ENCODE measurements at places on chromosomes 4 and X. TPM values are rescaled to one million over a fixed set of nuclear protein-coding genes. Genes with fewer than 3 reads are reported as not detected.

- DNase-seq, result no peak
These were observed 274.6 kb downstream of the NAF1 start for GRCh38 chr4:162891788-162892707.

DNA sequence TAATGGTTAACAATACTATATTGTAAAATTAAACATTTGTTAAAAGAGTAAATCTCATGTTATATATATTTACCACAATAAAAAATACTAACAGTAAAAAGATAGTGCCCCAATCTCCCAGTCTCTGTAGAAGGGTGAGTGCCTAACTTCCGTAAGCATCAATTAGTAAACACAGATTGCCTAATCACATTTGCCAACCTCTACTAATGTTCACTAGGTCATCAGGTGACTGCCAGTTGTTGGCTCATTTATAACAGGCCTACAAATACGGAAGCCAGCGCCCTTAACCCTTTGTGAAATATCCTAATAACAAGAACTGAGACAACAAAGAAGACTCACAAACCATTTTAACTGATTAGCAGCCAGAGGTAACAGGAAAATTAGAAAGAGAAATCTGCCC lies 345.1 kb downstream of the INPP4B start:
- DNase-seq, result no peak

GRCh38 chrX:50876551-50876950 lies 34.0 kb upstream of the BMP15 start:
- no peak for DNase-seq

GRCh38 chr4:184019076-184019475 lies 114.0 kb downstream of the STOX2 start:
- no peak for DNase-seq

- DNase-seq, result no peak
These were observed 2162.1 kb upstream of the TENM3 start for GRCh38 chr4:180081072-180081471.

- no peak for DNase-seq
These were observed 80.8 kb downstream of the FGF16 start for GRCh38 chrX:77528034-77528433.

- no peak for DNase-seq
These were observed 67.1 kb upstream of the HS3ST1 start for GRCh38 chr4:11495818-11496217.

GRCh38 chr4:78592088-78592783 lies 40.7 kb downstream of the ANXA3 start:
- DNase-seq, result no peak

DNA sequence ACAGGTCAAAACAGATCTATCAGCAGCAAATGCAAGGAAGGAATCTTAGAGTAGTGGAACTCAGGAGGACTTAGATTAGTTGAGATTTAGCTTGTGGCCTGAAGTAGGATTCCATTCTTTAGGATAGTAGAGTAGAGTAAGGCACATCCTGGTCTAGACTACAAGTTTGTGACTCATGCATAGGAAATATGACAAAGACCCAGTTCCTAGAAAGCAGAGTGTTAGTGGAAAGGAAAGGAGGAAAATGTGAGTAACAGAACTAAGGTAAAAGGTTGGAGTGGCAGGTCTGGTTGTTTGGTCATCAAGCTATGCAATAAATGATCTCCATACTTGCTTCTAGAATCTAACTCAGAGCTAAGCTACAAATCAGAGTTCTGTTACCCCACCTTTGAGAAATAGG lies 595.0 kb downstream of the ACTRT1 start:
- no peak for DNase-seq

DNA sequence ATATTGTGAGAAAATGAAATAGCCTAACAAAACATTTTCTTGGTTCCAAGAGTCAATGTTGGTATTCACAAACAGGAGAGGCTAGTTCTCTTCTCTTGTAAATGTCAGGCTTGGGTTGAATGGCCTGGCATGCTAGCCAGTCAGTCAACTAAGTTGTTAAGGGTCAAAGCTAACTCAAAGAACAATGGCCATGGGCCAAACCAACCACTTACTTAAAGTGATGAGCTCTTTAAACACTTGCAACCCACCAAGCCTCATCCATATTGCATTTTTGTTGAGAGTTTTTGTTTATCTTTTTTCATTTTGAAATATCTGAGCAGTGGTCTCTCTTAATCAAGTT lies 394.5 kb downstream of the RAB28 start:
- no peak for DNase-seq

DNA sequence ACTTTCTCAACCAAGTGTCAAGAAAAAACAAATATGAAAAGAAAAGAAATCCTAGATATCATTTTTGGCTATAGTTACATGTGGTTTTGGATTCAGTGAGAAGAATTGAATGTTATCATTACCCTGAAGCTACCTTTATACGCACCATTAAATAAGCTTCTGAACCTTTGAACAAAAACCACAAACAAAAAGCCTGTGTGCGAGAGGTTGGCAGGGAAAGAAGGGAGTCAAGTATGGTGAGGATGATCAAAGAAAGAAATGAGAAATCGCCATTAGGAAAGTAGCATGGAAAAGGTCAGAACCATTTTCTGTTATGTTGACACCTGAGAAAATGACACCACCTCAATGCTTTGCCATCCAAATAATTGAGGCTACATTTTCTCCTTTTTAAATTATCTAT lies 1.2 kb upstream of the SLC7A11 start:
- DNase-seq, result no peak

- no peak for DNase-seq
These were observed 701.2 kb upstream of the LCORL start for GRCh38 chr4:18722748-18723191.

DNA sequence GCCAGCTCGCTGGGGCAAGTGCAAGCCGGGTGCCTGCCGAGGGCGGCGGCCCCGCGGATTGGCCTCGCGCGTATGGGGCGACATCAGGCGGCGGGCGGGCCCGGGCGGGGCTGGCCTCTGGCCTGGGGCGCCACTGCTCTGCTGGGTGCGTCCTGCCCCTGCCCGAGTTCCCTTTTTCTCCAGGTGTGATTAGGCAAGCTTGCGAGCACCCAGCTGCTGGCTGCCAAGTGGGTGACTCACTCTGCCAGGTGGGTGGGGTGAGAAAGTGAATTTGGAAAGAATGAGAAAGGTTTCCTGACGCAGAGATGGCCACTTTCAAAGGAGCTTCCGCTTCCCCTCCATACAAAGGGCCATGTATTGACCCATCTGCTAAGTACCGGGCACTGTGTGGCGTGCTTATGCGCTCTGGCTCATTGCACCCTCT lies 32.5 kb downstream of the FGFBP1 start:
- no peak for DNase-seq

DNA sequence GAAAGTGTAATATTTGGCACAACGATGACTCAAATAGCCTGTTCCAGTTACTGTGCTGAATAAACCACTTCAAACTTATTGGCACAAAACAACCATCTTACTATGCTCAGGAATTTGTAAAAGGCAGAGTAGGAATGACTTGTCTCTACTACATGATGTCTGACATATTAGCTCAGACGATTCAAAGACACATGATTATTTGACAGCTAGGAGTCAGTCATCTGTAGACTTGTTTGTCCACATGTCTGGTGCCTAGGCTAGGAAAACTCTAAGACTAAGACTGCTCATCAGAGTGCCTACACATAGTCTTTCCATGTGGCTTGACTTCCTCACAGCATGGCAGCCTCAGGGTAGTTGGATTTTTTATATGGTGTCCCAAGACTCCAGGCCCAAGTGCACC lies 154.5 kb downstream of the FANCB start:
- no peak for DNase-seq

- DNase-seq, result no peak
These were observed 23.5 kb downstream of the SPCS3 start for GRCh38 chr4:176343286-176343685.

DNA sequence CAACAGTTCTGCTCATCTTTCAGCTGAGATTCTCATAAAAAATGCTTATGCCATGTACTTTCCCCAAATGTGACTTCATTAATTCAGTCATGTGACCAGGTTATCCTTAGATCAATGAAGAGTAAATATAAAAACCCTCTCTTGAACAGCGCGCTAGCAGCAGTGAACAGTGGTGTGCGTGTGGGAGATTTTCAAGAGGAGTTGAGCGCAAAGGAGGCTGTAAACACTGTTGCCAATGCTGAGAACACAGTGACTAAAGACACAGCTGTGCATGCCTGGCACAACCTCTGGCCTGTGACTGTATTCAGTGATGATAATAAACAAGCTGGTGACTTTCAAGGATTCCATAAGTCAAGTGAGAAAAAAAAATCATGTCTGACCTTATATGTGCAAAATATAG lies 25.1 kb downstream of the MSX1 start:
- DNase-seq, result no peak

GRCh38 chrX:77595848-77596247 lies 148.7 kb downstream of the FGF16 start:
- no peak for DNase-seq

- DNase-seq, result no peak
These were observed 151.9 kb upstream of the SLC7A11 start for GRCh38 chr4:138393886-138394610.

DNA sequence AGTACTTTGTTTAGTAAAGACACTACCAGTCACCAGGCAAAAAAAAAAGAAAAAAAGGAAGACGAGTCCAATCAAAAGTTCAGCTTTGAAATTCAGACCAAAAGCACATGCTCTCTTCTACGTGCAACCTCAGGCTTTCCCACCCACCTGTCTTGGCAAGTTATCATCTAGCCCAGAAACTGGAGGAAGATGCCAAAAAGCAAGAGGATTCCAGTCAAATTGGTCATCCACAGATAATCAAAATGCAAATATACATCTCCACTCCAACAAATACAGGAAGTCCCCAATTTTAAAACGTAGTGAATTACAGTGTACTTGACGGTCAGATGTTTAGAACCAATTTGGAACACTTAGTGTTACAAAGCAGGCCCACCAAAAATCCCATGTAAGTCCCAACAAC lies 96.5 kb downstream of the PALLD start:
- DNase-seq, result no peak

DGKK gene
- 0.18 TPM for total RNA-seq

CFP gene
- total RNA-seq, result 1.6 TPM

SULT1B1 gene
- not detected for total RNA-seq

HSD17B13 gene
- not detected for total RNA-seq

RIPPLY1 gene
- total RNA-seq, result not detected

COL4A6 gene
- total RNA-seq, result 21.5 TPM

ZAR1 gene
- total RNA-seq, result 0.27 TPM

BBS7 gene
- 26.9 TPM for total RNA-seq

MEPE gene
- total RNA-seq, result not detected
